Thymus (tissue), 14 donors: ENCODE measurements at places on chromosomes 16 and 17. TPM values are rescaled to one million over a fixed set of nuclear protein-coding genes. Genes with fewer than 3 reads are reported as not detected.

GRCh38 chr17:72719578-72720493 is 372.7 kb downstream of the SLC39A11 start:
- DNase-seq: peak; percentile 54

DNA sequence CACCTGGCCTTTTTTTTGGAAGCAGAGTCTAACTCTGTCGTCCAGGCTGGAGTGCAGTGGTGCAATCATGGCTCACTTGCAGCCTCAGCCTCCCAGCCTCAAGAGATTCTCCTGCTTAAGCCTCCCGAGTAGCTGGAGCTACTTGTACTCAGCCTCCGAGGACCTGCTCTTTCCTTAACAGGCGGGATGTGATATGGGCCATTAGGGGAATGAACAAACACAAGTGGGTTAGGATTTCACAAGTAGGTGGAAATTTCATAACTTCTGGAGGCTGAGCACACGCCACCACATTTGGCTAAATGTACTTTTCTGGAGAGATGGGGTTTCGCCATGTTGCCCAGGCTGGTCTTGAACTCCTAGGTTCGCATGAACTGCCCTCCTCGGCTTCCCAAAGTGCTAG is 4.1 kb downstream of the PAM16 start:
- no peak for DNase-seq

DNA sequence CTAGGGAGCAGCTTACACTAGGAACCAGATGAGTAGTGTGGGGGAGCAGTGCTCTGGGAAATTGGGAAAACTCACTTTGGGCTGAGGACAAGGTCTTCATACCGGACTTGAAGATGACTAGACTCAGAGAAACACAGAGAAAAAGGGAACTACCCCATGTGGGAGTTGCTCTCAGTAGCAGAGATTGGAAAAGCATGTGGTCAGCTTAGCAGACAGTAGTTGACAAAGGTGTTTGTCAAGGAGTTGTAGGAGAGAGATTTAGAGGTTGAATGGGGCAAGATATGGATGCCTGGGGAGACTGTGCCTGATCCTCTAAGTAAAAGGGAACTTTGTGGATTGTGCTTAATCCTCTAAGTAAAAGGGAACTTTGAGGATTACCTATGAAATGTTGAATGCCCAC is 194.5 kb upstream of the COX10 start:
- DNase-seq: no peak

CCL1 gene
- polyA plus RNA-seq: 6.2 TPM

PRKCB gene
- polyA plus RNA-seq: 21.9 TPM

CDH13 gene
- polyA plus RNA-seq: 1.5 TPM
